ENCODE measurements at places on chromosomes 11 and 22.

DNA sequence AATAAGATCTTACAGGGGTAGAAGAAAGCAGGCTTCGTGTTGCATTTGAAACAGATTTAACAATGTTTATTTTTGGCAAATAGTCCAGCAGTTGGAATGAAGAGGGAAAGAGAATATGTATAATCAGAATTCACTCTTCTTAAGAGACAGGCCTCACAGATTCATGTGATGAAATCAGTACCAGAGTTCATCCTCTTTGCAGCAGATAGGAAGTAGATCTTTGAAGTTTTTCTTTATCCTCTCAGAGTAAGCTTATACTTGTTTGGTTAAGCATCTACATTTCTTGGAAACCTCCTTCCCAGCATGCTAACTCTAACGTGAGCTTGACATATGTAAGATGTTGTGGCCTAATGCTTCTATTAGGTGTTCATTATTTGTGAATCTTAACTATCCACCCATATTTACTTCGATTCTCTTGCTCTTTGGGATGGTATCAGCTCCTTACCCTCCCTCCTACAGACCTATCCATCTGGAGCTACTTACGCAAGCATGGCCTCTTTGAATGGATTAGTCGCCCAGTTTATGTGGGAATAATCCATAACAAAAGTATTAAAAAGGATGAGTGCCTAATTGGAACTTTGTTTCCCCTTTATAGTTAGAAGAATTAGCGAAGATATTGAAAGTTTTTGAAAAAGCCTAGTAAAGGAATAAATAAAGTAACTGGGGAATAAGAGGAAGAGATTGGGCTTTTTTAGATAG lies 80.1 kb downstream of the PRMT3 start:
- DNase-seq: no peak

GRCh38 chr11:119912229-119912628 lies 183.2 kb upstream of the NECTIN1 start:
- DNase-seq: no peak

GRCh38 chr11:132499661-132500060 lies 1032.6 kb downstream of the OPCML start:
- DNase-seq: no peak

DNA sequence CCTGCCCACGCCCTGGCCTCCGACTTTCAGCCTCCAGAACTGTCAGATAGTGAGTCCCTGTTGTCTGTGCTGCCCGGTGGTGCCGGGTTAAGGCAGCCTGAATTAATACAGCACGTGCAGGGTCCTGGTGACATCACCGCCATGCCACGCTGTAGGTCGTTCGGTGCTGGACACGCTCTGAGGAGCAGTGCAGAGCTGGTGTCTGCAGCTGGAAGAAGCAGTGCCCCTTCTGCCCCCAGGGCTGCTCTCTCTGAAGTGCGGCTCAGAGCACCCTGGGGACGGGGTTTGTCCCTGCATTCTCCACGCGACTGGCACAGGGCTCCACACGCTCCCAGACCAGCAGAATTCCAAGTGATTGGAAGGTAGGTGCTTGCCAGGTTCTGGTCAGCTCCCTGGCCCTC lies 831.5 kb downstream of the TBC1D22A start:
- no peak for DNase-seq

DNA sequence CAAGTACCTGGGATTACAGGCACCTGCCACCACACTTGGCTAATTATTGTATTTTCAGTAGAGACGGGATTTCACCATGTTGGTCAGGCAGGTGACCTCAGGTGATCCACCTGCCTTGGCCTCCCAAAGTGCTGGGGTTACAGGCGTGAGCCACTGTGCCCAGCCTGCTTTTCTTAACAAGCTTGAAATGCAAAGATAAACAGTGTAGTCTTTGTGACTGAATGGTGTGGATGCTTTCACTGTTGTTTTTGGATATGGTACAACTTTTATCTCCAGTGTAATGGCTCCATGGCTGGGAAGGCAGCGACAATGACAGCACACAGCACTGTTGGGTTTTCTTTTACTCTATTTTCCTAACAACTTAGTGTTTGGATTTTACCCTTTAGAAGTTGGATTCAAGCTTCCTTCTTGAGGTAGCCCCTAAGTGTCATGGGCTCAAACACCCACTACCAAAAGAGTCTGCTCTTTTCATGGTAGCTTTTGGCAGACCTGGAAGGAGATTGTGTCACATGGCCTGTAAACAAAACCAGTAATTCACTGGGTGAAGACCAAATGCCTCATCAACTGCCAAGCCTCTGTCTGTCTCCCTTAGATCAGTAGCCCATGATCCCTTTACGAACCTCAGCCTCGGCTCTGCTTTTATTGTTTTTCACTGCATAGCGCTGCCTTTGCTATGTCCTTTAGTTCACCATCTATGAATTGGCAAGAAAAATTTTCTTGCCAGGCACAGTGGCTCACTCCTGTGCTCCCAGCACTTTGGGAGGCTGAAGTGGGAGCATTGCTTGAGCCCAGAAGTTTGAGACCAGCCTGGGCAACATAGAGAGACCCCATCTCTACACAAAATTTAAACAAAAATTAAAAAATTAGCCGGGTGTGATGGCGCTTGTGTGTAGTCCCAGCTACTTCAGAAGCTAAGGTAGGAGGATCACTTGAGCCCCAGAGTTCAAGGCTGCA lies 6.4 kb downstream of the VPS51 start:
- DNase-seq: peak; percentile 78
